Coronary artery (tissue), 2 donors: ENCODE measurements at places on chromosomes 1 and 21.
A peak's percentile ranks its signal among the peaks of the same experiment; 100 is the strongest.

GRCh38 chr1:17348593-17349234 is 23.3 kb upstream of the PADI6 start:
- DNase-seq = peak; percentile 19

DNA sequence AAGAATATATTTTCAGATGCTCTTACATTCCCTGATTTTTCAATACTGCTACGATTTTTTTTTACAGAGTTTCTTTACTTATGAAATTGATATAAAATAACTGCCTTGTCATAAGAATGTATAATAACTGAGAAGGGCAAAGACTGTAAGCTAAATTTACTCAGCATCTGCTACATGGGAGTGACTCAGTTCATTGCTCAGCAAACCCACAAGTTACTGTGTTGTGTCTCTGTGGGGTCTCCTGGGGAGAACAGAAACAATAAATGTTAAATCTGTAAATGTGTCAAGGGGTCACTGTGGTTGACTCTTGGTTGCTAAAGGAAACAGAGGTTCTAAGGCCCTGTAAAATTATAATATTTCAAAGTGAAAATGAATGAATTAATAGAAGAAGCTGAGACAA is 210.3 kb upstream of the CACYBP start:
- DNase-seq = no peak

DNA sequence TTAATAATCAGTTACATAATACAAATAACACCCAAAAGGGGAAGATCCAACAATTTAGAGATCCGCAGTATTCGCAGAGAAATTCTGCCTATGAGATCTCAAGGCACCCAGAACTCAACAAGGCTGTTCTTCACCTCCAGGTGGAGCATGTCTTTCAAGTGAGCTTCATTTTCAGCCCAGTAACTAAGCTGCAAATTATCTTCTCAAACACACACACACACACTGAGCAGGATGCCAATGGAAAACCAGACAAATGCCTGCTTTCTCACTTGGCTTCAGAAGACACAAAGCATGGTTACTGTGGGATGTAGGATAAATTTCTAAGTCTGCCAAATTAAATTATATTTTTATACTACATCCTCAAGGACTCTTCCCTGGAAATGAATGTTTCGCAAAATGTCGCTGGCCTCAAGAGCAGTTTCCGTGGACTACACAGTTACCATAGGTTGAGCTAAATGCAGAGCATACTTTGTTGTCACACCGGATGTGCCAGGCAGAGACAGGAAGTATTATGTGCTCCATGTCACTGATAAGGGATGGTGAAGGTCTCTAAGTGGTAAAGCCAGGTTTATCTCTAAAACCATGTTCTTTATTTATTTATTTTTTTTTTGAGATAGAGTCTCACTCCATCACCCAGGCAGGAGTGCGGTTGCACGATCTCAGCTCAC is 30.3 kb downstream of the UBR4 start:
- no peak for DNase-seq

- DNase-seq = no peak
These were observed 71.3 kb downstream of the LUZP1 start for GRCh38 chr1:23097316-23097715.

- no peak for DNase-seq
These were observed 20.8 kb upstream of the EPB41 start for GRCh38 chr1:28893403-28894102.

DNA sequence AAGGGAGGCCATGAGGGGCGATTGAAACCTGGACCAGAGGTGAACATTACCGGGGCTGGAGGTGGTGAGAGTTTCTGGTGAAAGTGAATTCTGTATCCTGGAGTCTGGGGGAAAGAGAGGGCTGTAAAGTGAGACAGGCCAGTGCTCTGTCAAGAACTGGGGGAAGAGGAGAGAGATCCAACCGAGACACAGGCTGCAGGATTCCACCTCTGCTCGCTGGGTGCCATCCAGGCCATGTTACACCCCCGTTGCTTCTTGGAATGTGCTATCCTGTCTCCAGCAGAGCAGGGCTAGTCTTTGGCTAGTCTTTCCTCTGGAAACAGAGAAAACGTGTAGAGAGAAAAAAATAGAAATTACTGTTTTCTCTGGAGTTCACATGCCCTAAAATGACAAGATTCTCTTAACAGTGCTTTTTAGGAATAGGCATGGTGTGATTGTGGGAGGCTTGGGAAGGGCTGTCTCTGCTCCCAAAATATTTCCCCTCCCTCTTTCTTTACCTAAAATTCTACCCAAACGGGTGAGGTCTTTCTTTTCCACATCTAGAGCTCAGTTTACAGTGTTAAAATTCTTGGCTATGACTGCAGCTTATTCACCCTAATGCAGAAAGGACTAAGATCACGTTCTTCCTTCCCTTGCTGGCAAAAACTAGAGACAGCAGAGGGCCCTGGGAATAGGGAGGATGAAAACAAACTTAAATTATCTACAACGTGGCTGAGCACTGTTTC is 16.5 kb upstream of the OVAAL start:
- DNase-seq = no peak

- no peak for DNase-seq
These were observed 121.7 kb downstream of the SIPA1L2 start for GRCh38 chr1:232508130-232508701.

DNA sequence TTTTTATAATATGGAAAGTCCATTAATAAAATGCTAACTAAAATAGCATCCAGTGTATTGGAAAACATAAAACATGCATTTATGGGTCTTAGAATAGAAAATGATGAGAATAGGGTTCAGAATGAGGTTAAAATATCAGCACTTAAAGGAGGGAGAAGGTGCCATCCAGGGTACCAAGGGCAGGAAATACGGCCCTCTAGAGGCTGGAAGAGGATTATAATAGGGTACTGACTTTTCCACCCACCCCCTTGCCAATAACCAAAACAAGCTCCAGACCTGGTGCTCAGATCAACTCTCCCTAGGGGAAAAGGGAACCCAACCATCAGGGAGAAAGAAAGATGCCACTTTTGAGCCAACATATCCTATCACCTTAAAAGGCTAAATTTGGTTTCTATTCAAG is 26.7 kb downstream of the ASTN1 start:
- no peak for DNase-seq

GRCh38 chr1:226381226-226381998 is 26.5 kb downstream of the PARP1 start:
- DNase-seq = no peak

DNA sequence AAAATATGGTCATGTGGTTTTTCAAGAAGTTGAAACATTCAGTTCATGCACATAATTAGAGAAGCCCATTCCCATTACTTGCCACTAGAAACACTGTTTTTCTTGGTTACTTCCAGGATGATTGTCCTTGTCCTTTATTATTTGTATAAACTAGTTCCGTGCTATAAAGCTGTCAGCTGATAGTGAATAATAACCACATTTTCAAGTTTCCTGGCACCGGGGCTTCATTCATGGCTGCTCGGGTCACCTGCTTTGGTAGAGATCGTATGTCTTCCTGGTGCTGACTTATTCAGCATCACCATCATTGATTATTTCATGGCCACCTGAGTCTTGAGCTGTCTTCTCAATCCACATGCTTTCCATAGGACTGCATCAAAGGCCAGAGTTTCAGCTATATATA is 62.9 kb upstream of the ZNF326 start:
- no peak for DNase-seq

DNA sequence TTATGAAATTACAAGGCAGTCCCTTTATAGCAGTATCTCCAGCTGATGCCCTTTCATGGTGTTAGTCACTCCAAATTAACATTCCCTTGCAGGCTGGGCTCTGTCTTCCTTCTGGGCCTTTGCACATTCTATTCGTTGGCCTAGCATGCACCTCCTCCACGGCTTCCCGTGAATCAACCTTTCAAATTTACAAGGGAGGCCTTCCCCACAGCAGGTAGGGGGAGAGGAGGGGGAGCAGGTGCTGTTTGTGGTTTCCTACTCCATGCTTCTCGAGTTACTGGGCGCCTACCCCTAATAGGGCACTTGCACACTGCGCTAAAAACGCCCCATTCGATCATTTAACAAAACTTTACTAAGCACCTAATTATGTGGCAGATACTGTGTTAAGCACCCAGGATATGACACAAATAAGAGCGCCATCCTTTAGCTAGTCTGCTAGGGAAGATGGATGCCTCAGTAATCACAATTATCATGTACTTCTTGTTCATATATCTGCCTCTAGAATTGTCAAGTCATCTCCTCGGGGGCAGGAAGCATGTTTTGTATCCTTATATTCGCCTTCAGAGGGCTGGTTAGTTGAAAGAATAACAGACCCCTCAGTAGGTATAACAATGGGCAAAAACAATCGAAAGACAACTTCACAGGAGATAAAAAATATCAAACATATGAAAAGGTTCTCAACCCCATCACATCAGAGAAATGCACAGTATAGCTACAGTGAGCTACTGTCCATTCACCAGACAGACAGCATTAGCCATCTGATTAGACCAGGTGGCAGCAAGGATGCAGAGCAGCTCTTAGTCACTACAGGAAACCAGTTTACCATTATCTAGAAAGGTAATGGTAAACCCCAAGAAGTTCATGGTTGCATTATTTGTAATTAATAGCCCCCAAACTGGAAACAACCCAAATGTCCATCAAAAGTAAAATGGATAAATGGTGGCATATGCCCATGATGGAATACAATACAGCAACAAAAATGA is 1.7 kb upstream of the ADAR start:
- DNase-seq = no peak

GRCh38 chr1:59703226-59703917 is 111.4 kb upstream of the HOOK1 start:
- no peak for DNase-seq

GRCh38 chr1:87300628-87301027 is 28.1 kb upstream of the LMO4 start:
- no peak for DNase-seq

- DNase-seq = no peak
These were observed 9.3 kb upstream of the PHGDH start for GRCh38 chr1:119702384-119702783.

DNA sequence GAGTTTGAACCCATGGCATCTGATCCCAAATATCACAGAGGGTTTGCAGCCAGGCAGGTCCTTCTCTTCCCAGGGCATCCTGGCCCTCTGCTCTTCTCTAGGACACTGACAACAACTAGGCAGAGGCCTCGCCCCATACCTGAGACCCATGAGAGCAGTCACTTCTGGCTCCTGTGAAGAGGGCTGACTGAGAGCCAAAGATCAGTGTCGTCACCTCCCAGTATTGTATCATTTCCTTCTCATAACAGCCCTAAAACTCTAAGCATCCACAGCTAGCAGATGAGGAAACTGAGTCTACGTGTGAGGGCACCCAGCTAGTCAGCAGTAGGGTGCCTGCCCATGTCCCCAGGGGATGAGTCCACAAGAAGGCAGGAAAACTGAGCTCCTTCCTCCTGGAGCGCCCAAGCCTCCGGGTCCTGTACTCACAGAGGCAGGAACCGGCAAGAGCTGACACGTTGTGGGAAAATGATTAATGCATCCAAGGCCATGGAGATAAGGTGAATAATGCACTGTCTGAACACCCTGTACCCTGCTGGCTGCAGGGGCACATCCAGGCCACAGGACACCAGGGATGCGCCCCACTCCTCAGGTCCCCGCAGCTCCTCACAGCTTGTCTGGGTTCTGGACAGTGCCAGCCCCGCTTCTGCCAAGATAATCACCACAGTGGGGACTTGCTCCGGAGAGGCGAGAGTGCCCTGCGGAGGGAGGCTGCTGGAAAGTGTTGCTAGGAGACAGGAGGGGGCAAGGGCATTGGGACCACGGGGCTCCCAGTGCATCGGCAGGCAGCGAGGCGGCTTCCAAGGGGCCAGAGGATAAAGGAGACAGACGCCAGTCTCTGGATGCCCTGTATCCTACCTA is 340.0 kb downstream of the NPHP4 start:
- DNase-seq = no peak

DNA sequence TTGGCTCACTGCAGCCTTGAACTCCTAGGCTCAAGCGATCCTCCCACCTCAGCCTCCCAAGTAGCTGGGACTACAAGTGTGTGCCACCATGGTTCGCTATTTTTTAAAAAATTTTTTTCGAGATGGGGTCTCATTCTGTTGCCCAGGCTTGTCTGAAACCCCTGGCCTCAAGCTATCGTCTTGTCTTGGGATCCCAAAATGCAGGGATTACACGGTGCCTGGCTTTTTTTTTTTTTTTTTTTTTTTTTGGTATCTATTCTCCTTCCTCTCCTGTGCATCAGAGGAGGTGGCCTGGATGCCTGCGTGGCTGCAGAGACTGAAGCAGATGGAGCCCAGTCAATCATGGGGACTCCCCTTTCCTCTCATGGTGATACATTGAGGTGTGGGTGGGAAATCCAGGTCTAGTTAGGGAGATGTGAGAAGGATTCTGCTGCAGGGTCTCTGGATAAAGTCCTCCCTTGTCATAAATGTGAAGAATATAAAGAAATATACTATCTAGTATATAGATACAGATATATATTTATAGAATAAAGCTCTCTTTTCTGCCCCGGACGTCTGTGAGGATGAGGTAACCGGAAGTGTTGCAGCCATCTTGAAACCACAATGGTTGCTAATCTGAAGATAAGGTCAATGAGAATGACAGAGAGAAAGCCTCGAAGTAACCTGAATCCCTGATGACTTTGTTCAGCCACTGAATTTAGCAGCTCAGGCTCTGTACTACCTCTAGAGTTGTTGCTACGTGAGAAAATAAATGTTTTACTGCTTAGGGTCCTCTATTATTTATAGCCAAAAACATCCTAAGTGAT is 19.5 kb upstream of the RGSL1 start:
- no peak for DNase-seq

DNA sequence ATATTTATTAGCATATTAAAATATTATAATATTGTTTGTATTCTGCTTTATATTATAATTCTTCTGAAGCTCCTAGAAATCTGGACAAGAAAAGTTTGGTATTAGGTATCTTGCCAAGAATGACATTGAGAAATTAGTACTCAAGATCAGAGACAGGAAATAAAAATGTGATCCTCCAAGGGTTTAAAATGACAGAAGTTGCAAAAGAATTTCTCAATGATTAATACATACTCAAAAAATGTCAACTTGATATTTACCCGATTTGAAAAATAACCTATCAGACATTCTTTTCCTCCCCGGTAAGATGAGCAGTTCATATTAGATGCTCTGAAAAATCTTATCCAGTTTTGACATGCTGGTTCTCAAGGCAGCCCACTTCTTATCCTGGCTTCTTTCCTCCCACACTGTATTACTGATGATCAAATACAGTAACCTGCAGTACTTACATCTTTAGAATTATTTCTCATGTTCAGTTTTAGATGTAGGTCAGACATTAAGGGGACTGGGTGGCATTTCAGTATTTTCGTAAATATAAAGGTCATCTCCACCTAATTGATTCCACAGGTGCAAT is 55.3 kb downstream of the CACHD1 start:
- no peak for DNase-seq

DNA sequence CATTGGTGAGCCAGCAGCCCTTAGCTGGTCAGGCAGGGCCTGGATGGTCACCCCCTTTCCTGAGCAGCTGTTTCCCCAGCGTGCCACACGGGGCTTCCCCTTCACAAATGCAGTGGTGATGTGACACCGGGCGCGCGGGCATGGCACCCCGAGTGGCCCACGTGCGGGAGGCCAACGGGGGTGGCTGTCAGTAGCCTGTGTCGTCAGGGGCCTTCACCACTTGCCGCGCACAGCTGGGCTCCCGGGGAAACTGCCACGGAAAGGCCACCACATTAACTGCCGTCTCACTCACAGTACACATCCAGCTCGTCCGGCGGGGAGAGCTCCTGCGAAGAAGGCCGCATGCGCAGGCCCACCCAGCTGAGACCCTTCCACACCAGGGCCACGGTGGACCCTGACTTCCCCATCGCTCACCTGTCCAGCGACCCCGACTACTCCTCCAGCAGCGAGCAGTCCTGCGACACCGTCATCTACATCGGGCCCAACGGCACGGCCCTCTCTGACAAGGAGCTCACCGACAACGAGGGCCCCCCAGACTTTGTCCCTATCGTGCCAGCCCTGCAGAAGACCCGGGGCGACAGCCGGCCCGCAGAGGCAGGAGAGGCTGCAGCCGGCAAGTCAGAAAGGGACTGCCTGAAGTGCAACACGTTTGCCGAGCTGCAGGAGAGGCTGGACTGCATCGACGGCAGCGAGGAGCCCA is 530.5 kb downstream of the KIF26B start:
- no peak for DNase-seq
